ENCODE measurements at places on chromosomes 13 and 19.
A peak's percentile ranks its signal among the peaks of the same experiment; 100 is the strongest.

DNA sequence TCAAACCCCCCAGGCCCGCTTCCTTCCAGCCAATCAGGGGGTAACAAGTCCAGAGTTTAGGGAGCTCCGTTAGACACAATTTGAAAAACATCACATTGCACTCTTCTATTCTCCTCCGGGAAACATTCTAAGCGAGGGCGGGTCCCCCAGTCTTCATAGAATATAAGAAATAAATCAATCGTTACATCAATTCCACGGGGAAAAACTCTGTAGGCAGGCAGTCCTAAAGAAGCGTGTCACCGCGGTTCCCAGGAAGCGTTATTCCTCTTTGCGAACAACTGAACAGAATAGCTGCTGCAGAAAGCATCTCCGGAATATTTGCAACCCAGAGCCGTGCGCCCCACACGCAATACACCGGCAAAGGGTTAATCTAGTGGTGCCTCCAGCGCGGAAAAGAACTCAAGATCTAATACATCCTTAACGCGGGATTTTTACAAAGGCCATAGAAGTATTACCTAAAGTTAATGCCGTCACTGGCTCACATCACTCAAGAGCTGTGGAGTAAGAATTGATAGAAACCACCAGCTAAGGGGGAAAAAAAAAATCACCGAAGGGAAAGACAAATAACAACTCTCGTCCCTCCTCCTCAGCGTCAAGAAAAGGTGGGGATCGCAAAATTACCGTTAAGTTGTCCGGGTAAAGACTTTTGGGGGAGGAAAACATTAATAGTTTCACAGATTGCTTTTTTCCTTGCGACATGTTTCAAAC lies 65.1 kb downstream of the KCNRG start:
- DNase-seq, result peak; percentile 31

DNA sequence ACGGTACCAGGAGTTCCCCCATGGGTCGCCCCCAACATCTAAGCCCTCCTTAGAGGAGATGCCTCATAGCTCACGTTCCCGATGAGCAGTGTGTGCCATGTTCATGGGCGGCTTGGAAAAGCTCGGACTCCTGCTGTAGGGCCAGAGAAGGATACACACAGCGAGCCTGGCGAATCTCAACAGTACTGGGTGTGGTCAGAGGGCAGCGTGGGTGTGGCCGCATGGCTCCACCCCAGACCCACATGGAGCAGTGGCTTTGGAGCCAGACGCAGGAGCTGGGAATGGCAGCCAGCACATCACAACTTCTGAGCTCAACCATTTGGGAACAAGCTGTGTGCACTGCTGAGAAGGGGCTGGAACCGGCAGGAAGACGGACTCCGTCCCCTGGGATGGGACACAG lies 15.6 kb downstream of the CAPS start:
- DNase-seq, result no peak

GRCh38 chr19:18308051-18308947 lies 14.6 kb downstream of the LSM4 start:
- no peak for DNase-seq

GRCh38 chr13:108249150-108249549 lies 20.4 kb upstream of the TNFSF13B start:
- DNase-seq, result no peak
